Cardiac muscle cell (in vitro differentiated cells and primary cell): ENCODE measurements at places on chromosomes 7 and 10.

GRCh38 chr10:17816199-17816598 lies 7.1 kb downstream of the MRC1 start:
- H3K4me1 ChIP-seq = no peaks in the 10 kb centered on the region
- DNase-seq = no peak
- no peak overlapping the region for H3K27ac ChIP-seq
- no peaks in the 10 kb centered on the region for H3K36me3 ChIP-seq

- H3K27ac ChIP-seq = no peak overlapping the region
- H3K4me1 ChIP-seq = no peaks in the 10 kb centered on the region
- H3K36me3 ChIP-seq = no peaks in the 10 kb centered on the region
- no peaks in the 10 kb centered on the region for H3K27me3 ChIP-seq
Measured at GRCh38 chr7:123935436-123936381, 10.7 kb downstream of the SPAM1 start.

DNA sequence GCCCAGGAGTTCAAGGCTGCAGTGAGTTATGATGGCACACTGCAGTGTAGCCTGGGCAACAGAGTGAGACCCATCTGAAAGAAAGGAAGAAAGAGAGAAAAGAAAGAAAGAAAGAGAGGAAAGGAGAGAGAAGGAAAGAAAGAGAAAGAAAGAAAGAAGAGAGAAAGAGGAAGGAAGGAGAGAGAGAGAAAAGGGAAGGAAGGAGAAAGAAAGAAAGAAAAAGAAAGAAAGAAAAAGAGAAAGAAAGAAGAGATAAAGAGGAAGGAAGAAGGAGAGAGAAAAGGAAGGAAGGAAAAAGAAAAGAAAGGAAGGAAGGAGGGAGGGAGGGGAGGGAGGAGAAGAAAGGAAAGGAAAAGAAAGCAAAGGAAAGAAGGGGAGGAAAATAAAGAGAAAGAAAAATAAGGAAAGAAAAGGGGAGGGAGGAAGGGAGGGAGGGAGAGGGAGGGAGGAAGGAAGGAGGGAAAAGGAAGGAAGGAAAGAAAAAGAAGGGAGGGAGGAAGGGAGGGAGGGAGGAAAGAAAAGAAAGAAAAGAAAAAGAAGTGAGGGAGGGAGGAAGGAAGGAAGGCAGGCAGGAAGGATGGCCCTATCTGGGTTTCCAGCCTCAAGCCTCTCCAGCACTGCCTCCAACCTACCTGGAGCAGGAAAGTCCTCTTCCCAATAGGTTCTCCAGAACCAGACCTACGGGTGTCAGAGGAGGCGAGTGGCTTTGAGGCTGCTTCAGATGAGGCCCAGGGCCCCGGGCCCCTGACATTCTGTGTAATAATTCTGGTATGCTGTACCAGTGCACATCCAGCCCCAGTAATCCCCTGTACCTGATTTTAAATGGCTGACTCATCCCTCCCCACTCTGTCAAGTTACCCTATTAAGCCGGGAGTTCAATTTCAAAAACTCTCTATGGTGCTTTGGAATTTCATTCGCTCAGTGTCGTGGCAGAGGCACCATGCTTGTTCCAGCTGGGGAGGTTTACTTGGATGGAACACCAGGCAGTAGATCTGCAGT lies 6.8 kb upstream of the PARD3 start:
- no peak overlapping the region for H3K27ac ChIP-seq
- H3K36me3 ChIP-seq = no peaks in the 10 kb centered on the region
- H3K27me3 ChIP-seq = no peaks in the 10 kb centered on the region
- no peak overlapping the region for H3K4me3 ChIP-seq
- H3K4me1 ChIP-seq = no peaks in the 10 kb centered on the region
- DNase-seq = no peak

DNA sequence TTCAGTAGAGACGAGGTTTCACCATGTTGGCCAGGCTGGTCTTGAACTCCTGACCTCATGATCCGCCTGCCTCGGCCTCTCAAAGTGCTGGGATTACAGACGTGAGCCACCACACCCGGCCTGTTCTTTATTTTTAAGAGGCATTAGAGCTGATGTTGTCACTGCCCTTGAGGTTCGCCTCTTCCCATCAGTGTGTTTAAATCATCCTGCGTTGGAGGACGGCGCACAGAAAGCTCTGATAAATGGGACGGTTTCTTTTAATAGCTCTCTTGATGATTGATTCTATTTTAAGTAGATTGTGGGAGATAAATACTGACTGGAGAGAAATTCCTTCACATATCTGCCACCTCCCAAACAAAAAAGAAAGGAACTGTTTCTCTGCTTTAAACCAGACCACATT lies 29.0 kb downstream of the UPP1 start:
- H3K4me1 ChIP-seq = no peaks in the 10 kb centered on the region
- H3K27ac ChIP-seq = no peak overlapping the region
- H3K4me3 ChIP-seq = no peak overlapping the region
